Activated CD8-positive, alpha-beta T cell treated with anti-CD3 and anti-CD28 coated beads for 36 hours (primary cell): ENCODE measurements at places on chromosomes 2 and 18. TPM values are rescaled to one million over a fixed set of nuclear protein-coding genes. Genes with fewer than 3 reads are reported as not detected.

The SERPINB7 gene
- not detected for total RNA-seq

DNA sequence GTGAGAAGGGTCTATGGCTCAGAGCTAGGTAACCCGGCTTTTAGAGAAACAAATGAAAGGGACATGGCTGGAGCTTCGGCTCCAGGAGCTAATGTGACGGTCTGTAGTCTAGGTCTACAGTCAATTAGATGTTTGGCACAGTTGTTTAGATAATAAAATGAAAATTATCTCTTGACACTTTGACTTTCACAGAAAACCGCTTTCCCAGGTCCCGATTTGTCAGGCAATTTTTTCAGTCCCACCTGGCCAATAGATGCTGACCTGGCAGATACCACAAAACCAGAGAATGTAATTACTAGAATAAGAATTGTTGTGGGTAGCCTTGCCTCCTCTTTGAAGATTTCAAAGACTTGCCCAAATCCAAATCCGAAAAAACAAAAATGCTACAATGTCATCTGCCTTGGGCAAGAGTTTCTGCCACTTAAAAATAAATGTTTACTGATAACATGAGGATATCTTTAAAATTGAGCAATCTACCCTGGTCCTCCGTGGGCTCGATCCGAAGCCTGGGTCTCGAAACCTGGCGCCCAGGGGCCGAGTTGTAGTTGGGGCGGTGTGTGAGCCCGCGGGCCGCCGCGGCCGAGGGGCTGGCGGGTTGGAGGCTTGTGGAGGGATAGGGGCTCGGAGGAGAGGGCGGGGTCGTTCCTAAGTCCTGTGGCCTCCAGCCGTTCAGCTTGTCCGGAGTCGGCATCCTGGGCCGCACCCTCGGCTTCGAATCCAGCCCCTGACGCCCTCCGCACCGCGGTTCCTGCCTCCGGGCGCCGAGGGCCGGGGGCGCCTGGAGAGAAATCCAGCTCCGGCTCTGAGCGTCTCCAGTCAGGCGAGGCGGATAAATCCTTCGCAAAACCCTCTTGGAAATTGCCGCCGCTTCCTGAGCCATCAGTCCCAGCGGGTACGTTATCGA lies 2.3 kb downstream of the EMX1 start:
- DNase-seq, result no peak
- H3K4me3 ChIP-seq, result no peak overlapping the region
- H3K27ac ChIP-seq, result no peak overlapping the region
- peaks cover 74% of the 10 kb centered on the region for H3K27me3 ChIP-seq
- H3K4me1 ChIP-seq, result peaks cover 33% of the 10 kb centered on the region

GRCh38 chr2:62550461-62550860 lies 44.5 kb upstream of the TMEM17 start:
- H3K4me3 ChIP-seq, result no peak overlapping the region
- no peak for DNase-seq
- no peaks in the 10 kb centered on the region for H3K4me1 ChIP-seq
- H3K36me3 ChIP-seq, result no peaks in the 10 kb centered on the region

The MROH2A gene
- not detected for total RNA-seq

GRCh38 chr2:14047491-14047890 lies 585.0 kb upstream of the LRATD1 start:
- H3K4me1 ChIP-seq, result no peaks in the 10 kb centered on the region
- DNase-seq, result no peak
- no peaks in the 10 kb centered on the region for H3K27me3 ChIP-seq
- no peaks in the 10 kb centered on the region for H3K36me3 ChIP-seq

The CUL3 gene
- 76.7 TPM for total RNA-seq
